ENCODE measurements at places on chromosomes 11 and 22.

DNA sequence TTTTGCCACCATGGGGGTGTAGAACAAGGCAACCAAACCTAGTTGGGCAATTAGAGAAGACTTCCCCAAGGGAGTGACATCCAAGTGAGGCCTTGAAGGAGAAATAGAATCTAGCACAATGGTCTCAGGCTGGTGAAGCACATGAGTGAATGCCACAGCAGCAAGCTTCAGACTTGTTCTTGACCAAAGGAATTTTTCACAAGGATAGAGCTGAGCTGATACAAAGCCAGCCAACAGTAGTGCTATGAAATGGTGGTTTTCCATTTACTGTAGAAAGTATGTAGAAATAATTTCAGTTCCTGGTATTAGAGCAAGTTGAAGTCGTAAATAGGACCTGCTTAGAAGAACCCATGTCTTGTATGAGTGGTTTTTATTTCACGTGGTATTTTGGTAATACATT, 148.3 kb upstream of the RASSF10 start:
- DNase-seq: no peak

DNA sequence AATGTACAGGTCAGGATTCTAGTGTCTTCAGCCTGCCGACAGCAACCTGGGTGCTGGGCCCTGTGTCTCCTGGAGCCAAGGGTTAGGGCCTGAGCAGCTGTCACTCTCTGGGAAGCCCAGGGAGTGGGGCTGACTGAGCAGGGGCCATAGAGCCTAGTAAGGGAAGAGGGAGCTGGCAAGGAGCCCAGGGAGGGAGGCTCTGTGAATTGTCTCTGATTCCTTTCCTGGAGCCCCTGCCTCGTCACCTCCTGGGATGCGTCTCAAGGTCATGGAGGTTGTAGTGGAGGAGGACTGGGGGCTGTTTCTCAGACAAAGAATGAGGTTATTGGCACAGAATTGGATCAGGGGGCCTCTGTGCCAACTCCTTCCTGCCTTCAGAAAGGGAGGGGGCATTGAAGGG, 11.8 kb downstream of the SOX10 start:
- no peak for DNase-seq

DNA sequence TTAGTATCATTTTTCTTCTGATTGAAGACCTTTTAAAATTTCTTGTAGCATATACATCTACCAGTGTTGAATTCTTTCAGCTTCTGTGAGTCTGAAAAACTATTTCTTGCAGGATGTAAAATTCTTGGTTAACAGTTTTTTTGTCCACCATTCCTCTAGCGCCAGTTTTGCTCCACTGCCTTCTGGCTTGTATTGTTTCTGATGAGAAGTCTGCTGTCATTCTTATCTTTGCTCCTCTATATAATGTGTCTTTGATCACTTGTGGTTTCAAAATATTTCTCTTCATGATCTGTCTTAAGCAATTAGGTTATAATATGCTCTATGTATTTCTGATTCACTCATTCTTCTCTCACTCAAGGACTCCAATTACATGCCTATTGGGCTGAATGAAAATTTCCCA, 152.3 kb downstream of the INSC start:
- DNase-seq: peak; percentile 23

DNA sequence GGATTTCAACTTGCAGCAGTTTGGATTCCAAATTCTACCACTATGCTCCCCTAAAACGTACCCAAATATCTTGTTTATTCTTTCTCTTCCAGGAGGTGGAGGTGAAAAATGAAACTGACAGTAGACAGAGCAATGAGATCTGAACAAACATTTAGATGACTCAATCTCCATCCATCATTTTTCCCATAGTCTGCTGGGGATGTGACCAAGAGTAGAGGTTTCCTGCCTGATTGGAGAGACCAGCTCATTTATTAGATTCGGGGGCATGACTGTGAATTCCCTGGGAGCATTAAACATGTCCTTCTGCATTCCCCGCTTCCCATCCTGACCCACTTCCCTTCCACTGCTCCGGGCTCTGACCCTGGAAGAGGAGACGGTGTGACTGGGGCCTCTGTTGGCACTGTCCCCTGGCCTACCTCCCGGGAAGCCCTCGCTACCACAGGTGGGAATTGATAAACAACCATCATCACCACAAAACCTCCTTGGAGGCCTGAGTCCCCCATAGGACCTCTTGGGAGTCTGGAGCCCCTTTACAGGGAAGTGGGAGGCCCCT, 20.3 kb downstream of the DKK3 start:
- DNase-seq: no peak

GRCh38 chr11:35272391-35272902, 133.5 kb downstream of the CD44 start:
- DNase-seq: no peak

DNA sequence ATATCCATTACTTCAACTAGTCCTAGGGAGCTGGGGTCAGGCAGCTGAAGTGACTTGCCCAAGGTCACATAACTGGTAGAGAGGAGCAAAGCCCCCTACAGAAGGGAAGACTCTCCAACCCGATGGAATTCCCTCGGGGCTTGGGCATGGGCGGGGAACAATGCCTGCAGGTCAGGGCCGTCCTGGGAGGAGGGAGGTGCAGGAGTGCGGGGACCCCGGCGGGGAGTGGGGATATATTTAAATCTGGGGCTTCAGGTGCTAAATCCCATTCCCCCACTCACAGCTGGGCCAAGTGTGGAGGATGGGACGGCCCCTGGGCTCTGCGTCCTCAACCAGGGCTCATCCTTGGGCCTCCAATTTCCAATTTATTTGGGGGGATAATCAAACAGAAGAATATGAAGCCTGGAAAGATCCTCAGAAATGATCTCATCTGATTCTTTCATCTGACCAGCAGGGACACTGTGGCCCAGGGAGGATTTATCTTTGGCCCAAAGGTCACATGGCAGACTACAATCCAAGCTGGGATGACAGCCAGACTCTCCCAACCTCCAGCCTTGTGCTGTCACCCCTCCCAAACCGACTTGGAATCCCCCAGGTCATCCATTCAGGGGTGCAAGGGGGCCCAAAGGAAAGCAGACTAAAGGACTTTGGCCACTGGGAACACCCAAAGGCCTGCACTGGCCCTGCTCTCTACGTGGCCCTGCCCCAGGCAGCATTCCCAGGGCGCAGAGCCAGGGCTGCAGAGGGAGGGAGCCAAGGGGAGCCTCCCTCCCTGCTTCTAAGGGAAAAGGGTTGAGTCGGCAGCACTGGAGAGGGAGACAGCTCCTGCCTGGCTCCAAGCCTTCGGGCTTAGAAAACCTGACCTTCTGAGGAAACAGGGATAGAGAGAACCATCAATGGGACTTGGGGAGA, 8.7 kb upstream of the C1QTNF6 start:
- peak; percentile 56 for DNase-seq

DNA sequence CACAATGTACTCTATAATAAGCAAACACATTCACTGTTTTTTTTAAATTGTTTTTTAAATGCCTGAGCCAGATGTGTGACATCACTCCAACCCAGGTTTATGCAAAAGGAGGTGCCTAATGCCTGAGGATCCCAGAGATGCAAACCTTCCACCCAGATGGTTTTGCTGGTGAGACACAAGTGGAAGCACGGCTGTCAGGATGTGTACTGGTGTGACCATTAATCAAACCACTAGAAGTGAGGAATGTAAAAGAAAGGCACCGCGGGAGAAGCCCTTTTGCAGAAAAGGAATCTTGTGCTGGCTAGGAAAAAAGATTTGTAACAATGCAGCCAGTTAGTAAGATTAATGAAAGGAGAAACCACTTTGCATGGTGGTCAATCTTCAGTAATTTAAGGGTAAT, 407.4 kb downstream of the LARGE1 start:
- no peak for DNase-seq

- no peak for DNase-seq
Measured at GRCh38 chr22:20724676-20725454, 49.0 kb upstream of the SERPIND1 start.

DNA sequence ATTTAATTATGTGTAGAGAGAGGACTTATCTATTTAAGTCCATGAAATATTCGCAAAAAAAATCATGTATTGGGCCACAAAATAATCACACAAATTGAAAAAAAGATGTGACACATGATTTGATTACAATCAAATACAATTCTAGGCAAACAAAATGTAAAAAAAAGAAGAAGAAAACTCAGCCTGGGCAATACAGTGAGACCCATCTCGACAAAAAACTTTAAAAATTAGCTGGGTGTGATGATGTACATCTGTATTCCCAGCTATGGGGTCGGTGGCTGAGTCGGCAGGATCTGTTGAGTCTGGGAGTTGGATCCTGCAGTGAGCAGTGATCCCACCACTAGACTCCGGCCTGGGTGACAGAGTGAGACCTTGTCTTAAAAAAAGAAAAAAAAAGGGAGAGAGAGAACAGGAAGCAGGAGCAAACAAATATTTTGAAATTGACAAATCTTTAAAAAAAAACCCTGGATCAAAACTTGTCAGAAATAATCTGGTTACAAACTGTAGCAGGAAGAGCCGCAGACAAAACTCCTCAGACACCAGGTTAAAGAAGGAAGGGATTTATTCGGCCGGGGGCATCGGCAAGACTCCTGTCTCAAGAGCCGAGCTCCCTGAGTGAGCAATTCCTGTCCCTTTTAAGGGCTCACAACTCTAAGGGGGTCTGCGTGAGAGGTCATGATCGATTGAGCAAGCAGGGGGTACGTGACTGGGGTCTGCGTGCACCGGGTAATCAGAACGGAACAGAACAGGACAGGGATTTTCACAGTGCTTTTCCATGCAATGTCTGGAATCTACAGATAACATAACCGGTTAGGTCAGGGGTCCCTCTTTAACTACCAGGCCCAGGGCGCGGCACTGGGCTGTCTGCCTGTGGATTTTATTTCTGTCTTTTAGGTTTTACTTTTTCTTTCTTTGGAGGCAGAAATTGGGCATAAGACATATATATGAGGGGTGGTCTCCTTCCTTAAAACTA, 3.3 kb upstream of the TYMP start:
- no peak for DNase-seq

GRCh38 chr22:37417677-37418348, 9.5 kb downstream of the ELFN2 start:
- no peak for DNase-seq

- no peak for DNase-seq
Measured at GRCh38 chr22:42372976-42373375, 59.2 kb downstream of the NFAM1 start.

- peak; percentile 87 for DNase-seq
Measured at GRCh38 chr11:96324912-96325311, 18.1 kb downstream of the MAML2 start.

DNA sequence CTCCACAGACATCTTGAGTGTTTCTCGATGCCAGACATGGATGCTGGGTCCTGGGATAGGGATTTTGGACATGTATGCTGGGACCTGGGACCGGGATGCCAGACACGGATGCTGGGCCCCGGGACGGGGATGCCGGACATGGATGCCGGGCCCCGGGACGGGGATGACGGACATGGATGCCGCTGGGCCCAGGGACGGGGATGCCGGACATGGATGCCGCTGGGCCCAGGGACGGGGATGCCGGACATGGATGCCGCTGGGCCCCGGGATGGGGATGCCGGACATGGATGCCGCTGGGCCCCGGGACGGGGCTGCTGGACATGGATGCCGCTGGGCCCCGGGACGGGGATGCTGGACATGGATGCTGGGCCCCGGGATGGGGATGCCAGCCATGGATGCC, 97.1 kb upstream of the NNMT start:
- no peak for DNase-seq

GRCh38 chr11:72899238-72899637, 85.0 kb downstream of the ATG16L2 start:
- no peak for DNase-seq

- peak; percentile 65 for DNase-seq
Measured at GRCh38 chr22:38513063-38513462, 7.0 kb upstream of the DDX17 start.

DNA sequence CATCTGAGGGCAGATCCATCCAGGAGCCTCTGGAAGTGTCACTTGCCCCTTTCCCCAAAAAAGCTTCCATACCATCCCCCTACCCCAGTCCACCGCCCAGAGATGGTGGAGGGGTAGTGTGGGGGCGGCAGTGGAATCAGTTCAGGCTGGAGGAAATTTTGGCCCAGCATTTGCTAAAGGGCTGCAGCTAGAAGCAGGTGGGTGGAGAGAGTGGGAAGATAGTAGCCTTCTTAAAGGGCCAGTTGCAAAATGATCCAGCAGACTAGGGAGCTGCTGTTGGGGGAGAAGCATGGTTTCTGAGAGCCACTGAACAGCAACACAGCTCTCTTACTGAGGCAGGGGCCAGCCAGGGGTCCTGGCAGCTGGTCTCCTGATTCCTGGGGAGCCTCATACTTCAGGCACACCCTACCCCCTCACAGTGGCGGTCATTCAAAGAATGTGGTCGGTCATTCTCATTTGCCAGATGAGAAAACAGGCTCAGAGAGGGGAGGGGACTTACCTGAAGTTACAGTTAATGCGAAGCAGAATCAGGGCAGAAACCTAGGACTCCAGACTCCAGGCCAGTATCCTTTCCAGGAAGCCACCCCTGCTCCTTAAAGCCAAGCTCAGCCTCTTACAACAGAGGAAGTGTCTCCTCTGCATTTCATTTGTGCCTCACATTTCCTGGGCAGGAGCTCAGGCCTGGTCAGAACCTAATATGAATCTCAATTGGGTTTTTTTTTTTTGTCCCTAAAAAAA, 5.4 kb downstream of the SEC14L2 start:
- no peak for DNase-seq

GRCh38 chr11:117934526-117935307, 5.5 kb upstream of the TMPRSS13 start:
- DNase-seq: no peak

- no peak for DNase-seq
Measured at GRCh38 chr11:73053964-73054363, 88.2 kb downstream of the FCHSD2 start.

DNA sequence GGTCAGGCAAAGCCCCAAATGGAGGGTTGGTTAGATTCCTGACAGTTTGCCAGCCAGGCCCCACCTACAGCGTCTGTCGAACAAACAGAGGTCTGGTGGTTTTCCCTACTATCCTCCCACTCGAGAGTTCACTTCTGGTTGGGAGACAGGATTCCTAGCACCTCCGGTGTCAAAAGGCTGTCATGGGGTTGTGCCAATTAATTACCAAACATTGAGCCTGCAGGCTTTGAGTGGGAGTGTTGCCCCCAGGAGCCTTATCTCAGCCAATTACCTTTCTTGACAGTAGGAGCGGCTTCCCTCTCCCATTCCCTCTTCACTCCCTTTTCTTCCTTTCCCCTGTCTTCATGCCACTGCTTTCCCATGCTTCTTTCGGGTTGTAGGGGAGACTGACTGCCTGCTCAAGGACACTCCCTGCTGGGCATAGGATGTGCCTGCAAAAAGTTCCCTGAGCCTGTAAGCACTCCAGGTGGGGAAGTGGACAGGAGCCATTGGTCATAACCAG, 4.7 kb upstream of the TTC36 start:
- peak; percentile 89 for DNase-seq

- peak; percentile 84 for DNase-seq
Measured at GRCh38 chr11:69444381-69445130, 36.9 kb upstream of the LINC01488 start.

All from mesendoderm (in vitro differentiated cells).